Hypothalamus (tissue), 51 donors: ENCODE measurements at places on chromosomes 4 and X.

DNA sequence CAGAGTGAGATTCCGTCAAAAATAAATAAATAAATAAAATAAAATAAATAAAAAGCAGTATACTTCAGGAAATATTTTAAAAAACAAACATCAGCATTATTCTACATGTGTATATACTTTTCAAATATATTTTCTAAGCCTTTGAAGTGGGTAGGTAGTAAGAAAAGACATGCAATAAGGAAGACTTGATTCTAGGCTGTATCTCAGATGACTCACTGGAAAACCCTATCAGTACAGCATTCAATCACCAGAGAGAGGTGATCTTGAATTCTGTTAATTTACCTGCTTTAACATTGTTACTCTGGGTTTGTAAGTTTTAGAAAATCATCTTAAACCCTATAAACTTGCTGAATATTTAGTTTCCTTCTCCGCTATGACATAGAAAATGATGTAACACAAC, 106.6 kb upstream of the NAP1L5 start:
- DNase-seq = no peak

- no peak for DNase-seq
These were observed 305.2 kb upstream of the ARSJ start for GRCh38 chr4:114284629-114285028.

DNA sequence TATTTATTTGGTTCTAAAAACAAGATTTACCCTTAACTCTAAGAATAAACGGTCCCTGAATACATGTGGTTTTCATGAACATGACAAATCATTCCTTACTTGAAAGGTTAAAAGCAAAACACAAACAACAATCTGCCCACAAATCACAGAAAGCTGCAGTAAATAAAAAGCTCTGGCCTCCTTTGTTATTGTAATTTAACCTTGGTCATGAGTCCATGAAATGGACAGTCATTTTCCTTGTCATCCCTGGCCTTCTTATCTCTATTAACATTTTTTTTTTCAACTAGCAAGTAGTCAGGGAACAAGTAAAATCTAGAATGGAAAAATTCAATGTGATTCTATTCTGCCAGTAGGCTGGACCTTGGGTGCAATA, 92.7 kb downstream of the SCD5 start:
- no peak for DNase-seq

DNA sequence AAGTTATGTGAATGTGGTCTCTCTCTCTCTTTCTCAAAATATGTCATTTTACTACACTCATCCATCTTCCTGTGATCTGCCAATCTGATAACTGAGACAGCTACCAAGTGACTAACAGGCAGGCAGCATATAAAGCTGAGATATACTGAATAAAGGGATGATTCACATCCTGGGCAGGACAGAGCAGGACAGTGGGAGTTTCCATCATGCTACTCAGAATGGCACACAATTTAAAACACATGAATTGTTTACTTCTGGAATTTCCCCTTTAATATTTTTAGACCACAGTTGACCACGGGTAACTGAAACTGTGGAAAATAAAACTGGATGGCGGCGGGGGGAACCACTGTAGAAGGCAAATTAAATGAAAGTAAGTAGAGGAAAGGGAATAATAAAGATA, 58.6 kb upstream of the DCTD start:
- DNase-seq = no peak

- DNase-seq = no peak
These were observed 31.0 kb downstream of the PAGE1 start for GRCh38 chrX:49664824-49665223.

DNA sequence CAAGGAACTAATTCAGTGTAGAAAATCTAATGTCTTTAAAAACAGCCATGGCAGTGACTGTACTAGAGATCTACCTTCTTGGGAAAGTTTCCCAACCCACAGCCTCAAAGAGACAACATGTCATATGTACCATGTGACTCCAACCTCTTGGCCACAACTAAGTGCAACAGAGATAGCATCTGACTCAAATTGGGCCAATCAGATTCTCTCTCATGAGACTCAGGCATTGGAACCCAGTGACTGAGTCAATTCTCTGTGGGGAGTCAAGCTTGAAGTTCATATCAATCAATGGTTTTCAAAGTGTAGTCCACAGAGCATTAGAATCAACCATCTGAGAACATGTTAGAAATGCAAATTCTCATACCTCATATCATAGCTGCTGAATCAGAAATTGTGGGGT, 123.3 kb downstream of the MBNL3 start:
- no peak for DNase-seq

DNA sequence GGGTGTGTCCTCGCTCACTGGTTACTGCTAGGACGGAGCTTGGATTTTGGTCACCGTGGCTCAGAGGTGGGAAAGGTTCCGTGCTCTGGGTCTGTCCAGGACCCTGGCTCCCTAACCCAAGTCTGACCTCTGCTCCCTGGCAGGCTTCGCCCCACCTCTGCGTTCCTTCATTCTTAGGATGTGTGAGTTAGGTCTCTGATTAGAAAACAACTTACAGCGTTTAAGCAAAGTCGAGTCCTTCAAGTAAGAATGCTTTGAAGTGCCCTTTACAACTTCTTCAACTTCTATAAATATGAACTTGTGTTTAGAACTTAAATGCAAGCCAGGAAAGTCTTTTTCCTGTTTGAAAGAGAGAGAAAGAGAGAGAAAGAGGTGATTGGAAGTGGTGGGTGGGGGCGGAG, 891 bp downstream of the TLR2 start:
- no peak for DNase-seq

- no peak for DNase-seq
These were observed 182.2 kb upstream of the STK26 start for GRCh38 chrX:131840799-131841495.

DNA sequence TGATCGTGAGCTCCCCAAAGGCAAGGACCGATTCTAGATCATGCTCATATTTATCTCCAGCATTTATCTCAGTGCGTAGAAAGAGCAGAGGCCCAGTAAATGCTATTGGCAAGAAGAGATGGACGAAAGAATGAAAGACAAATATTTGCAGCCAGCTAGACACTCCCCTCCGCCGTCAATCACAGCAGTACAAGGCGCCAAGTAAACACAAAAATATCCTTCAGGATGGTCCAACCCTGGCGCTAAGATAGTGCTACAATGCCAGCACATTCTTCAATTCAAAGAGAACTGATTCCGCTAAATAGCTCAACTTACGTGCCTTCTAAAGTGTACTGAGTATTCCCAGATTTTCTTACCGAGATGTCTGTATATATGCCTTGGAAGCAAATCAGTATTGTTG, 114.5 kb downstream of the DDX53 start:
- DNase-seq = no peak

GRCh38 chr4:52946855-52947254, 84.7 kb downstream of the RASL11B start:
- DNase-seq = no peak

- DNase-seq = no peak
These were observed 286.8 kb upstream of the UGT8 start for GRCh38 chr4:114311787-114312186.
